NCI-H2107 (cell line): ENCODE measurements at places on chromosomes 11 and 22.
A peak's percentile ranks its signal among the peaks of the same experiment; 100 is the strongest.

DNA sequence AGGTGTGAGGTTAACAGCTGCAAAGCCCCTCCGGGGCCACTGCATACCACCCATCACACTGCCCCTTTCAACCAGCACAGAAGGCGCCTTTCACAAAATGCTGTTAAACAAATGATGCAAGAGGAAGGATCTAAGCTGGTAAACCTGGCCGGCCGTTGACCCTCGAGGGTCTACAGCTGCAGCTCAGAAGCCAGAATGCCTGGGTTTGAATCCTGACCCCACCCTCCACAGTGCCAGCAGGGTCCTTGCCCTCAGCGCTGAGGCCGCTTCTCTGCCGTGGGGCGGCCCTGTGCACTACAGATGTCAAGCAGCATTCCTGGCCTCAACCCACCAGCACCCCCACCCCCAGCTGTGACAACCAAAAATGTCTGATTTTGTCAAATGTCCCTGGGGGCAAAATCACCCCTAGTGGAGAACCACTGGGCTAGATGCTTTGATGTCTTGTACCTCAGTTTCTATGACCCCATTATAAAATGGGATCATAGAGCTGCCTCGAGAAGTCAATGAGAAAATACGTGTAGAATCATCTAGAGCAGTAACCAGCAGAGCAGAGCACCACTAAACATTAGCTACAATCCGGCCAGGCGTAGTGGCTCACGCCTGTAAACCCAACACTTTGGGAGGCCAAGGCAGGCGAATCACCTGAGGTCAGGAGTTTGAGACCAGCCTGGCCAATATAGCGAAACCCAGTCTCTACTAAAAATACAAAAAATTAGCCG lies 77.9 kb downstream of the CELSR1 start:
- no peak for DNase-seq

DNA sequence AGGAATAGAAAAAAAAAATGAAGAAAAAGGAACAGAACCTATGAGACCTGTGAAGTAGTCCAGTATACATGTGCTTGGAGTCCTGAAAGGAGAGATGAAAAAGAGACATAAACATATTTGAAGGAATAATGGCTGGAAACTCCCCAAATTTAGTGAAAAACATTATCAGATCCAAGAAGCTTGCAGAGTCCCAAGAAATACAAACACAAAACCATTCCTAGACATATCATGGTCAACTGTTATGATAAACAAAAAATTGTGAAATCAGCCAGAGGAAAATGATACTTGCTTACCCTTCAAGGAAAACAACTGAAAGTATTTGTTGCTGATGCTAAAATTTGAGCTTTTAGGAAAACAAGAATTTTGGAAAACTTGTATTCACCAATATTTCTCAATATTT lies 250.1 kb downstream of the DDX10 start:
- no peak for DNase-seq

DNA sequence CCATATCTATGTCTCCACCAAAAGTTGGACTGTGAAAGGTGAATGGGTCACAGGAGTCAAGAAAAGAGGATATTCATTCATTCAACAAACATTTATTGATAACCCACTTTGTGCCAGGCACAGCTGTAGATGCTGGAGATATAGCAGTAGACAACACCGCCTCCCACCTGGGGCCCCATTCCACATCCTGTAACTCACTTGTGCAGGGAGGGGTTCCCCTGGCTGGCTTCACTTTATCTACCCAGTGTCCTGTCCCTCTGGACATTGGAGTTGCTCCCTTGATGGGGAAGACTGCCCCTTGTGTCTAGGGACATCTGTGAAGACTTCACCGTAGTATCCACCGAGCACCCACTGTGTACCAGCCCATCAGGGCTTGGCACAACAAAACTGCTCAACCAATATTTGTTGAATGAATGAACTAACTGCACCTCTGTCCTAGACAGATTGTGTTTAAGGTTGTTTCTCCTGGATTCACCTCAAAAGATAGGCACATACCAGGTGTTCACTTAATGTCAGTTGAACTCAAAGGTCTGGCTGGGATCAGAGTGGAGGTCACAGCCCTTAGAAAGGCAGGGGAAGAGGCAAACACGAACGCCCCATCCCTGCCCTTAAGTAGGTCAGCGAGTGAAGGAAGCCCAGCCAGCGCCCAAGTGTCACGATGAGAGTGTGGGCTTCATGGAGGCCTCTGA lies 1.4 kb upstream of the OVOL1 start:
- DNase-seq: no peak

GRCh38 chr11:69852056-69852455 lies 32.8 kb upstream of the FGF3 start:
- no peak for DNase-seq

GRCh38 chr11:107606141-107606540 lies 15.2 kb downstream of the ELMOD1 start:
- DNase-seq: no peak

DNA sequence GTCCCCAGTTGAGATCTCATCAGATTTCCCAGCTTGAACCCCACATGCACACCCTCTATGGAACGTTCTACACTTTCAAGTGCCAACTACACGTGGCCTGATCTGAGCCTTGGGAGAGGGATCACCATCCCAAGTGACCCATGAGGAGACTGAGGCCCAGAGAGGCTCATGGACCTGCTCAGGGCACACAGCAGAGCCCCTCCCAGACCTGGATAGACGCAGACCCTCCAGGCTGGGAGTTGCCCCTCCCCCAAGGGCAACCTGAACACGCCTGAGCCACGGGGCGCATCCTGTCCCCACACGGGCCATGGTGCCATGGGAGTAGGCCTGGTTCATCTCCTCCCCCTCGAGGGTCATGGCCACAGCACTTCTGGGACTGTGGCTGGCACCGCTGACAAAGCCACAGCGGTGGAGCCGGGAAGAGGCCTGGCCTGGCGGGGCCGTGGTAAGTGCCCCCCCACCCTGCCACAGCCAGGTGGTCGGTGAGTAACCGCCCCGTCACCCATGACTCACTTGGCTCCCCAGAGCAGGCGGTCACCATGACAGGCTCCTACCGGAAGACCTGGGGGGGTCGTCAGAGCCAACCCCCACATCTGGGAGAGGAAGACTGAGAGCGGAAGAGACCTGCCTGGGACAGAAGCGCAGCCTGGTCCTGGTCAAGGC lies 8.1 kb downstream of the WNT7B start:
- no peak for DNase-seq

- peak; percentile 62 for DNase-seq
Observed at GRCh38 chr11:93444617-93445073, 98.5 kb downstream of the SMCO4 start.

DNA sequence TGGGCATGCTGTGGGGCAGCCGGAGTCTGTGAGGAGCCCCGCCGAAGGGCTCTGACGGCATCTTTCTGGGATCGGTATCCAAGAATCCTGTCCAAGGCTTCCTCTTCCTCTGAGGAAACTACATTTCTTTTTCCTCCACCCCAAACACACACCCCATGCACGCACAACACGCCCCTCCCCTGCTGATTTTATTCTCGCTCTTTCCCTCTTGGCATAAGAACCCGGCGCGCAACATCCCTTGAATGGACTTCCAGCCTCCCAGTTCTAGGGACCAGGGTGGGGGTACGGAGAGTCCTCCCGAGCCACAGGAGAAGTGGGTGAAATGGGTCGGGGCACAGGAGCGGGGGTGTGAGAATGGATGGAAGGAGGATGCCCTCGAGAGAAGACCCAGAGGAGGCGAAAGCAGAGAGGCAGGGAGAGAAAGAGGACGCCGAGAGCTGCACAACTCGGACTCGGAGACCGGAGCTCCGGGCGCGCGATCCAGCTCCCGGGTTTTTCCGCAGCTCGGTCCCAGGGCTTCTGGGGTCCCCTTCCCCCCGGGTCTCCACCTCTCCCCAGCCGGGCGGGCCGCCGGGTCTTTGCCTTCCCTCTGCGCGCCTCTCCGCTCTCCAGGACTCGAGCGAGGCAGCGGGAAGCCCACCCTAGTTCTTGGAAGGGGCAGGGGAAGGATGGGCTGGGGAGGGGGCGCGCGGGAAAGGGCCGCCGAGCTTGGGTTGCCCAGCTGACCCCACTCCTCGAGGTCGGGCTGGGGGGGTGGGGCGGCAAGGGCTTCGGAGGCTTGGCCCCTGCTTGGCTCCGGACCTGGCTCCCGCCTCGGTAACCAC lies 1.5 kb upstream of the LARGE1 start:
- DNase-seq: no peak

DNA sequence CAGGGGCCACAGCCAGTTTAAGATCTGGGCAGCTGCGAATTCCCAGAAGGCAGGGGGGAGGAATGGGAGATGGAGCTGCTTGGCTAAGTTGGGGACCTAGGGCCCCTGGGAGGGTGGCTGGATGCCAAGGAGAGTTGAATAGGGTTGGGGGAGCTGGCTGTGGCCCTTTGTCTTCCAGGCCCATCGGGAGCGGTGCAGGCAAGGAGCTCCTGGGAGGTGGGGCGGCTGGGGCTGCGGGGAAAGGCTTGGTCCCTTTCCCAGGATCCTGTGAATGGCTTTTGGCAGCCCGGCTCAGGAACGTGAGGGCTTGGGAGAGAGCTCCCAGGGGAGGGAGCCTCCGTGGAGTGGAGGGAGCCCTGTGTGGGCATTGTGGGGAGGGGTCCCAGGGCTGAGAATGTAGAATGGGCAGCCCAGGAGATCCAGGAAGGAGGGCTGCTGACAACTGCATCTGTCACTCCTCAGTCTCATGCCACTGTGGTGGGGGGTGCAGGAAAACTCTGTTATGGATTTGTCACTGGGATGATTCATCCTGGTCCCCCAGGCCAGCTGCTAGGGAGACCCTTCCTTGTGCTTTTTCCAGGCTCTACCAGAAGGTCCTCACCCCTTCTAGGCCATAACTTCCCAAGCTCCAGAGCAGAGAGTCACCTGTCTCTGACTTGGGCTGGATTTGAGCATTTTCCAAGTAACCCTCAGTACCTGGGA lies 6.0 kb downstream of the FREY1 start:
- DNase-seq: no peak

DNA sequence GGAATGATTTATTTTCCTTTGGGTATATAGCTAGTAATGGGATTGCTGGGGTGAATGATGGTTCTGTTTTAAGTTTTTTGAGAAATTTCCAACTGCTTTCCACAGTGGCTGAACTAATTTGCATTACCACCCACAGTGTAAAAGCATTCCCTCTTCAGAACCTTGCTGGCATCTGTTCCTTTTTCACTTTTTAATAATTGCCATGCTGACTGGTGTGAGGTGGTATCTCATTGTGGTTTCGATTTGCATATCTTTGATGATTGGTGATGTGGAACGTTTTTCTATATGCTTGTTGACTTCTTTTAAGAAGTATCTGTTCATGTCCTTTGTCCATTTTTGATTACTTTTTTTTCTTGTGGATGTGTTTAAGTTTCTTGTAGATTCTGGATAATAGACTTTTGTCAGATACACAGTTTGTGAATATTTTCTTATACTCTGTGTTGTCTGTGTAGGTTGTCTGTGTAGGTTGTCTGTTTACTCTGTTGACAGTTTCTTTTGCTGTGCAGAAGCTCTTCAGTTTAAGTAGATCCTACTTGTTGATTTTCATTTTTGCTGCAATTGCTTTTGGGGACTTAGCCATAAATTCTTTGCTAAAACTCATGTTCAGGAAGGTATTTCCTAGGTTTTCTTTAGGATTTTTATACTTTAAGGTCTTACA lies 291.8 kb upstream of the DDI1 start:
- DNase-seq: no peak

DNA sequence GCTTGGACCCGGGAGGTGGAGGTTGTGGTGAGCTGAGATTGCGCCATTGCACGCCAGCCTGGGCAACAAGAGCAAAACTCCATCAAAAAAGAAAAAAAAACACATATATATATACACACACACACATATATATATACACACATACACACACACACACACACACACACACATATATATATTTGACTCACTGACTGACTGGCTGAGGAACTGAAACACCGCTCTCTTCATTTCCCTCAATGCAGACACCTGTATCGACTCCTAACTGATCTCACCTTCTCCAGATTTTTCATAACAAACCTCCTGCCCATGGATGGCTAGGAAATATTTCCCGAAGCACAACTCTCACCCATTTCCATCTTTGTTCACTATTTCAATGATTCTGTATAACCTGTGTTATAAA lies 140.7 kb upstream of the ANO3 start:
- DNase-seq: no peak

GRCh38 chr22:39405346-39406085 lies 5.9 kb downstream of the TAB1 start:
- no peak for DNase-seq

GRCh38 chr11:36565031-36565610 lies 2.7 kb upstream of the RAG1 start:
- no peak for DNase-seq

DNA sequence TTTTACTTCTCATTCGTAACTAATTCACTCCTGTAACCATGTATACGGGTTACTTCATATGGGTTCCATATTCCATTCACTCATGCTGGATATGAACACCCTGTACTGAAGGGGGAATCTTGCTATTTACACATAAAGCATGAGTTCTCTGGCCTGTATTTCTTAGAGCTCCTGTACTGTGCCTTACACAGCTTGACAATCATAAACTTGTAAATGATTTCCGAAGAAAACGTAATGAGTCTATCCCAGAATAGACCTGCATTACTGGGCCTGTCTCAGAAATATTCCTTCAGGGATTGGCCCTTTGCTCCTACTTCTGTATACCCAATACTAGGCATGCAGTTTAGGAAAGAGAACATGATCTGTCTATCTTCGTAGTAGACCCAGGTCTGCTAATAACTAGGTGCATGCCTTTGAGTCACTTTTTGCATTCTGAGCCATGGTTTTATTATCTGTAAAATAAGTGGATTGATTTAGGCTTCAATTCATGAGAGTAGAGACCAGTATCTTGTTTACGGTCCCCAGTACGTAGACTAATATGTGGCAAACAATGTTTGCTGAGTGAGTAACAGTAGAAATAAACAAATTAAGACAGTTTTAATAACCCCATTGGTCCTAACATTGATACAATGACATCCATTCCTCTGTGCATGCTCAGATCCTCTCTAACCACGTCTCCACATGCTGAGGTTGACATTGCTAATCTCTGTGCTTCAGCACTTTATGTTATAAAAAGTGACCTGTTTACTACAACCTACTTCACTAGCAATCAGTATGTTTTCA lies 1.2 kb downstream of the CCDC34 start:
- DNase-seq: no peak

DNA sequence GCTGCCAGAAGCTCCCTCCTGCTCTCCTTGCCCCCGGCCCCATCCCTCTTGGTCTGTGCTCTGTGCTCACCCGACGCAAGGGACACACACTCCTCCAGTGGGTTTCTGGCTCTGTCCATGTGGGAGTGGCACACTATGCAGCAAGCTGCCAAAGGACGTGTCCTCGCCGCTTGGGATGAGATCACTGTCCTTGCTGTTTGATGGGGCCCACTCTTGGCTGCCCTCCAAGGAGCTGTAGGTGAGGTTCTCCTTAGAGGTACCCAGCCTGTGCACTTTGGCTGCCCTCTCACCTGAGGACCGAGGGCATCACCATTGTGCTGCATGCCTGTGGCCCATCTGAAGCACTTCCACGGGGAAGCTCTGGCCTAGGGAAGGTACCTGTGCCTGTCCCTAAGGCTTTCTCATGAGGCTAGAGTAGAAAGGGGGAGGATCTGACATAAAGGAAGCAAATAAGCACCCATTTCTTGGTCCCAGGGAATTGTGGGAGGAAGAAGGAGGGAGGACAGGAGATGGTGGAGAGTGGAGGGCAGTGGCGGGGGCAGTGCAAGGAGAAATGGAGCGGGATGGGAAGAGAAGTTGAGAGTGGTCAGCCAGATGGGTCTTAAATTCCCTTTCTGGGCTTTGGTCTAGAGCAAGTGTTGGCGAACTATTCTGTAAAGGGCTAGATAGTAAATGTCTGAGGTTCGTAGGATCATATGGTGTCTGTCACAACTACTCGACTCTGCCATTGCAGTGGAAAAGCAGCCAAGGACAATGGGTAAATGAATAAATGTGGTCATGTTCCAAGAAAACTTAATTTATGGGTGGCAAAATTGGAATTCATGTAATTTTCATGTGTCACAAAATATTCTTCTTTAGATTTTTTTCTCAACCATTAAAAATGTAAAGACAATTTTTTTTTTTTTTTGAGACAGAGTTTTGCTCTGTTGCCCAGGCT lies 47.0 kb upstream of the AMPD3 start:
- DNase-seq: no peak
